ENCODE measurements at places on chromosomes 11 and 22.

- no peak for DNase-seq
Measured at GRCh38 chr22:36337365-36338130, 50.2 kb downstream of the MYH9 start.

- no peak for DNase-seq
Measured at GRCh38 chr22:30444632-30445437, 19.3 kb downstream of the MTFP1 start.

GRCh38 chr11:2301631-2302305 is at the start of the genes C11orf21 and TSPAN32:
TSS of gene C11orf21 (minus strand) at chr11:2301918. CDS start at chr11:2301808, 110 bp downstream.
TSS of gene TSPAN32 (plus strand) at chr11:2302013. CDS start at chr11:2302150, 137 bp downstream.
- peak; percentile 49 for DNase-seq

- no peak for DNase-seq
Measured at GRCh38 chr11:17740649-17741235, 6.2 kb downstream of the KCNC1 start.

DNA sequence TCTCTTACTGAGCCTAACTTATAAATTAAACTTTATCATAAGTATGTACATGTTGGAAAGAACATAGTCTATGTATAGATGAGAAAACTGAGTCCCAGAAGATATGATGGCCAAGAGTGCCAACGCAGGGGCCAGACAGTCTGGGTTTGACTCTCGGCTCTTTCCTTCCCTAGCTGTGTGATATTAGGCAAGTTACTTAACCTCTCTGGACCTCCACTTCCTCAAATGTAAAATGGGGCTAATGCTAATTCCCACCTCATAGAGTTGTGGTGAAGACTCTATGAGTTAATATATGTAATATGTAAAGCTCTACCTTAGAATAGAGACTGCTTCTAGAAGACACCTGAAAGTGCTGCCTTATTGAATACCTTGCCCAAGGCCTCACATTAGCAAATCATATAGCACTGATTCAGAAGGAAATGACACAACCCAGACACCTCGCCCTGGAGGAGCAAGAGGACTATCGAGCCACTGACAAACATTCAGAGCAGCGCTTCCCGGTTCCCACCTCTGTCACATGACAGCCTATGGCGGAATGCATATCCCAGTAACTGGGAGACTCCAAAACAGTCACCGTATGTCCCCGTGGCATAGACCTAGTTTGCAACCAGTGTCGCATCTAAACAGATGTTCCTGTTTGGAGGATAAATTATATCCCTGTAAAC is 11.3 kb upstream of the CCDC86 start:
- no peak for DNase-seq

DNA sequence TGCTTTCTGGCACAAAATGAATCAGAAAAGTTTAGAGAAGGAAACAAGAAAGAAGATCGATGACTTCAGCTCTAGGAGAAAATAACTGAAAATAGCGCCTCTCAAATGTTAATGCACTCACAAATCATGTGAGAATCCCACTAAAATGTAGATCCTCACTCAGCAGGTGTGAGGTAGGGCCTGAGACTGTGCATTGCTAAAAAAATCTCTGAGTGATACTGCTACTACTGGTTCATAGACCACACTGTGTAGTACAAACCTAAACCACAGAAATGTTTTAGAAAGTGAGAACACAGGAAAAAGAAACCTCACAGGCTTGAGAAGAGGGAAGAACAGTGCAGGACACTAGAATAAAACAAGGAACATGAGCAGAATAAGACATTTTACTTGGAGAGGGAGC is 2.0 kb downstream of the OR8D4 start:
- DNase-seq = no peak

DNA sequence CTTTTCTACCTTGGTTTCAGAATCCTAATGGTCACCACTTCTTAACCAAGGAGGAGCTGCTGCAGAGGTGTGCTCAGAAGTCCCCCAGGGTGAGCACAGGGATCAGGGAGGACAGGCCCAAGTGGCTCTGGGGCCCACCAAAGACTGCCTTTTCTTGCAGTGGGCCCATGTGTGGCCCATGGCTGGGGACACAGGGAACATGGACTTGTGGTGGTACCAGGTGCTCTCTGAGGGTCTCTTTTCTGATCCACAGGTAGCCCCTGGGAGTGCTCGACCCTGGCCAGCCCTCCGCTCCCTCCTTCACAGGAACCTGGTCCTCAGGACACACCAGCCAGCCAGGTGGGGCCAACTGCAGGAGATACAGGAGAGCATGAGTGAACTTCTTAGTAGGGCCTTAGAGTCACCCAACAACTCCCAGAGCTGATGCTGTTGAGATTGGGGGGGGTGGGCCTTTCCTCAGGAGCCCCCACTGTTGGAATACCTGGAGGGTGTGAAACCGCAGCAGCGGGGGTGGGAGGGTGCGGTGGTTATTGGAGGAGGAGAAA is 2.0 kb downstream of the MUS81 start:
- DNase-seq = no peak

DNA sequence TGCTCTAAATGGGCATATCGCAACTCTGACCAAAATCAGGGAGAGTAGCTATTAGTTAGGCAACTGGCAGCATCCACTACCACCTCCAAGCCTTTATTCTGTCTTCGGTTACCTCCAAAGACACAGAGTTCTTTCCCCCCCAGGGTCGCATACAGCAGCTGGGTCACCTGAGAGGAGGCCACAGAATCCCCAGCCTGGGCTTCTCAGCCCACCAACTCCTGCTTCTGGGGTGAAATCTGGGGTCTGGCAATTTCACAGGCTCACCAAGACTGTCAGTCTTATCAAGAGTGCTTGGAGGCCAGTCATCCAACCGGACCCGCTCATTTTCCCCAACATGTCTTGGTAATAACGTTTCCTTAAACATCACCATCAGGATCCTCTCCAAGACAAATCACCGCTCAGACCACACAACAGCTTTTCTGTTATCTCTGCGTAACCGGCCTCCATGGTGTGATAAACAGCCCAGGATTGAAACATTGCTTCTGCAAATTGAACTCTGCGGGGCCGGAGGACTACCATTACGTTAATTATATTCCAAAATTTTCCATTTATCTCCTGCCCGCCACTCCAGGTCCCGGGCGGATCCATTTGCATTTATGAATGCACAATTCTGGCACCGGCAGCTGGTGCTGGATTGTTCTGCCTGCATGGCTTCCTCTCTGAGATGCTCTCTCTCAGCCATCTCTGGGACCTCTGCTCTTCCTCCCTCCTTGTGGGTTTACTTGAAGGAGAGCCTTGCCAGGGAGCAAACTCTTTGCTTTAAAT is 35.6 kb downstream of the RTL6 start:
- DNase-seq = no peak

DNA sequence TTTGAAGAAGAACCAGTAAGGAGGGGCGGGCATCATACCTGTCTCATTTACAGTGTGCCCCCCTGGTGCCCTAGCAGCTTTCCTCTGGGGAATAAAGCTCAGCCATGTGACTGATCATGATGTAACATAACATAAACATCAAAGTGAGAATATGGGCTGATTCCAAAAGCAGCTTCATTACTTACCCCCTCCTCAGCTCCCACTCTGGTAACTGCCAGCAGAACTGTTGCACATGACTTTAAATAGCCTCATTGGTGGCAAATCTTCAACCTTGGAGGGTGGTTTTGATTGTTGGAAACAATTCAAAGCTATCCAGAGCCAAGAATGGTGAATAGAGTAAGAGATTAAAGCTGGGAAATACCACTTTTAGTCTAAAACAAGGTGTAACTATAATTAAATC is 384.6 kb downstream of the BUD13 start:
- no peak for DNase-seq

DNA sequence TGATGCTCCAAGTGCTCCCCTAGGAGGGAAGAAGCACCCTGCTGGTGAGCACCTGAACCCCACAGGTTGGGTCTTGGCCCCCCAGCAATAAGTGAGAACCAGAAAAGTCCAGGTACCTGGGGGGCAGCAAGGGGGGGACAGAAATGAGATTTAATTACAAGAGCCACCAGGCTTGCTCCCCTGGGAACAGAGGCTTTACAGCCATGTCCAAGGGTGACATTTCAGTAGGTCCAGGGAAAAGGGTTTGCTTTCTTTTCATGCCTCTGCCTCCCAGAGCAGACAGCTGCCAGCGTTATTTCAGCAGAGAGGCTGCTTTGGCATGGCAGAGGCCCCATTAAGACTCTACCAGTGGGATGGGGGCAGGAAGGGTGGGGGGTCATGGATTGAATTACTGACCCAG is 437.7 kb downstream of the BUD13 start:
- no peak for DNase-seq

- no peak for DNase-seq
Measured at GRCh38 chr11:76251226-76251575, 44.9 kb upstream of the WNT11 start.

- DNase-seq = no peak
Measured at GRCh38 chr11:12128301-12128751, 17.9 kb downstream of the MICAL2 start.

GRCh38 chr11:21838427-21838826 is 354.5 kb upstream of the ANO5 start:
- DNase-seq = no peak

- no peak for DNase-seq
Measured at GRCh38 chr22:40312050-40312449, 34.2 kb upstream of the ADSL start.

GRCh38 chr11:58837707-58838388 is 6.7 kb downstream of the GLYATL2 start:
- DNase-seq = no peak

DNA sequence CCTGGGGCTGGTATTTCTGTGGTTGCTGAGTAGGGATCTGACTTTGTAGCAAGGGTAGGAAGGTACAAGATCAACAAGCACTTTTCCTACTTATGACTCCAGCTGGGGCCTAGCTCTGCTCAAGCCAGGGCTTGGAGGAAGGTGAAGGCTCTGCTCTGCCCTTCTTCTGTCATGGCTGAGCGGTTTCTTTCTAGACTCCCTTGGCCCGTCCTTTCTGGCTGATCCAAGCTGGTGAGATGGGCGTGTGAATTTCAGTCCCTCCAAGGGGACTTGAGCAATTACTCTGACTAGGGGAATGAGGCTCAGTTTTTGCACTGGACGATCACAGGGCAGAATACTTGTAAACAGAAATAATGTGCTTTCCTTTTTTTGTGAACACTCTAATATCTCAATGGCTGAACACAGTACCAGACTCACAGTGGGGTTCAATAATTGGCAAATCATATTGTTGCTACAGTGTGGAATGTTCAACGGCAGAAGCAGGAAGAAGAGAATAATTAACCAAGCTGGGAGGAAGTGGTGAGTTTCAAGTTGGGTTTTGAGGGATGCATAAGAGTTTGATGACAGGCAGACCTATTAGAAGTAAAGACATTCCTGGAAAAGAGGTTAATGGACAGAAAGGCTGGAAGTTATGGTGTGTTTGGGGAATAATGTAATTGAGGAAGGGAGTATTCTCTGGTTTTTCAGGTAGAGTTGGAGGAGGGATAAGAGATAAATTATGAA is 507.6 kb downstream of the MIAT start:
- DNase-seq = no peak

DNA sequence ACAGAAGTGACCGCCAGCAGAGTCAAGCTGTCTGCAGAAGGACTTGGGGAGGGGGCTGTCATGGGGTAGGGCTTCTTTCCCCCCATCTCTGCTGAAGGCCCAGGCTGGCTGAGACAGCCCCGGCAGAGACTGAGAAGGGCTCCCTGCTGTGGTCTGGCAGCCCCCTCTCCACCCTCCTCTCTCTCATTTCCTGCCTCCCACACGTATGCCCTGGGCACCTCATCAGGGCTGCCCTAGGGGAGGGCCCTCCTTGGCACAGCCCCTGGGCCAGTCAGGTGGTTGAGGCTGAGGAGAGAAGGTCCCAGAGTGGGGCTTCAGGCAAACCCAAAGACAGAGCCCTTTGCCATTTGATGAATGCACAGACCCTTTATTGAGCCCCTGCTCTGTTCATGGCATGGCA is 3.6 kb downstream of the RASD2 start:
- no peak for DNase-seq

DNA sequence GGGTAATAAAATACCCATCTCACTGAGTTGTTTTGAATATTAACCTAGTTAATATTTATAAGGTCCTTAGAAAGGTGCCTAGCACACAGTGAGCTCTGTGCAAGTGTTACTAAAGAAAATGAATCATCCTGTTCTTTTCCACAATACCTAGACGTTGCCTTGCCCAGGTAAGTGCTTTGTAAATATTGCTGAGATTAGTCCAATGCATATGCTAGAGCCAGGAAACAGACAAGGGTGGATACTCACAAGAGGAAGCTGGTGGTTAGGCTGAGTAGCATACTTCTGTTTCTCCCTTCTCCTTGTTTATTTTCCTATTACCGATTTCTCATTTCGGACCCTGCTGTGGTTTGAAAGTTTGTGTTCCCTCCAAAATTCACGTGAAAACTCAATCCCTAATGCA is 58.1 kb upstream of the BARX2 start:
- no peak for DNase-seq

- no peak for DNase-seq
Measured at GRCh38 chr22:36245805-36246356, 6.6 kb upstream of the APOL2 start.

DNA sequence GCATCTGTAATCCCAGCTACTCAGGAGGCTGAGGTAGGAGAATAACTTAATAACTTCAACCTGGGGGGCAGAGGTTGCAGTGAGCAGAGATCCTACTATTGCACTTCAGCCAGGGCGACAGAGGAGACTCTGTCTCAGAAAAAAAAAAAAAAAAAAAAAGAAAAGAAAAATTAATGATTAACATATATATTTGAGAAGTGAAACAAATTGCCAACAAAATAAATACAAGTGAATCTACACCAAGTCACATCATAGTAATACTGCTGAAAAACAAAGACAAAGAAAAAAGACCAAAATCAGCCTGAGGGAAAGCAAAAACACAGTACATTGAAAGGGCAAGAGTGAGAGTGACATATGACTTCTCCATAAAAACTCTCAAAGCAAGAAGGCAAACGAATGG is 123.7 kb downstream of the CASP12 start:
- DNase-seq = no peak

DNA sequence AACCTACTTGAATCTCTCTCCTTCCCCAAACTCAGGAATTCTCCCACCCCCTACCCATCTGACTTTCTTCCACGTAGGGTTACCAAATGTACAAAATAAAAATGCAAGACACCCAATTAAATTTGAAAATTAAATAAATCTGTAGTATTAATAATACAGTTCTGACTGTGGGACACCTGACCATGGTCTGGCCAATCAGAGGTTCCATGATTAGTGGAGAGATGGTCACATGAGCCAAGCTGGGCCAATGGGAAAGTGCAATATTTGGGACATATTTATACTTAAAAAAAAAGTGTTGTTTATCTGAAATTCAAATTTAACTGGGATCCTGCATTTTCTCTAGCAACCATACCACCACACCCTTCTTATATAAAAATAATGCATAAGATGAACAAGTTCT is 29.8 kb upstream of the ASPHD2 start:
- DNase-seq = no peak

GRCh38 chr11:108887436-108888238 is 222.8 kb downstream of the DDX10 start:
- no peak for DNase-seq

All from activated naive CD4-positive, alpha-beta T cell (primary cell).